Colonic mucosa (tissue), 4 donors: ENCODE measurements at places on chromosomes 11 and 22.

DNA sequence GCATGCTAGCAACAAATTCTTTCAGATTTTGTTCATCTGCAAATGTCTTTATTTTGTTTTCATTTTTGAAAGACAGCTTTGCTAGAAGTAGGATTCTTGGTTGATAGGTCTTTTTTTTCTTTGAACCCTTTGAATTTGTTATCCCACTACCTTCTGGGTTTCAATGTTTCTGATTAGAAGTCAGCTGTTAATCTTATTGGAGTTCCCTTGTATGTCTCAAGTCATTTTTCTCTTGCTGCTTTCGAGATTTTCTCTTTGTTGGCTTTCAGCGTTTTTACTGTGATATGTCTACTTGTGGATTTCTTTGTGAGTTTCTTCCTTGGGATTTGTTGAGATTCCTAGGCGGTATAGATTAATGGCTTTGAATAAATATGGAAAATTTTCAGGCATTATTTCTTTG is 27.2 kb upstream of the MS4A8 start:
- no peaks in the 10 kb centered on the region for H3K36me3 ChIP-seq
- no peak for DNase-seq
- H3K4me1 ChIP-seq: no peaks in the 10 kb centered on the region
- no peaks in the 10 kb centered on the region for H3K27me3 ChIP-seq
- no peak overlapping the region for H3K27ac ChIP-seq

- no peaks in the 10 kb centered on the region for H3K4me1 ChIP-seq
- H3K27ac ChIP-seq: no peak overlapping the region
- DNase-seq: no peak
- H3K4me3 ChIP-seq: no peak overlapping the region
- no peaks in the 10 kb centered on the region for H3K36me3 ChIP-seq
Measured at GRCh38 chr11:59552844-59553243, 41.5 kb downstream of the OR4D9 start.

DNA sequence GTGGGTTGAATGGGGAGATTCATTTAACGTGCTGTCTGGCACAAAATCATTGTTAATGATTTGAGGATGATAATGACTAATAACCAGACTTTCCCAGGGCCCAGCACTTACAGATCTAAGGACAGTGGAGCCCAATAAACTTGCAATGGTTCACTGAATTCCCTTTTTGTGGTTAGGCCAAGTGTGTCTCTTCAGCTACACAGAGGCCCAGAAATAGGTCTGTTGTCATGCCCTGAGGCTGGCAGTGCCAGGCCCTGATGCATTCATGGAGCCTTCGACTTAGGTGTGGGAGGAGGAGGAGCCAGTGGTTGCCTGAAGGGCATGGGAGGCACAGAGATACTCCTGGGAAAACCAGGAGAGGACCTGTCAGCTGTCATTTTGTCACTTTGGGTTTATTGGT is 56.1 kb downstream of the KIAA1671 start:
- no peak overlapping the region for H3K4me3 ChIP-seq
- no peaks in the 10 kb centered on the region for H3K27me3 ChIP-seq
- peaks cover 13% of the 10 kb centered on the region for H3K4me1 ChIP-seq
- DNase-seq: no peak
- no peak overlapping the region for H3K27ac ChIP-seq

DNA sequence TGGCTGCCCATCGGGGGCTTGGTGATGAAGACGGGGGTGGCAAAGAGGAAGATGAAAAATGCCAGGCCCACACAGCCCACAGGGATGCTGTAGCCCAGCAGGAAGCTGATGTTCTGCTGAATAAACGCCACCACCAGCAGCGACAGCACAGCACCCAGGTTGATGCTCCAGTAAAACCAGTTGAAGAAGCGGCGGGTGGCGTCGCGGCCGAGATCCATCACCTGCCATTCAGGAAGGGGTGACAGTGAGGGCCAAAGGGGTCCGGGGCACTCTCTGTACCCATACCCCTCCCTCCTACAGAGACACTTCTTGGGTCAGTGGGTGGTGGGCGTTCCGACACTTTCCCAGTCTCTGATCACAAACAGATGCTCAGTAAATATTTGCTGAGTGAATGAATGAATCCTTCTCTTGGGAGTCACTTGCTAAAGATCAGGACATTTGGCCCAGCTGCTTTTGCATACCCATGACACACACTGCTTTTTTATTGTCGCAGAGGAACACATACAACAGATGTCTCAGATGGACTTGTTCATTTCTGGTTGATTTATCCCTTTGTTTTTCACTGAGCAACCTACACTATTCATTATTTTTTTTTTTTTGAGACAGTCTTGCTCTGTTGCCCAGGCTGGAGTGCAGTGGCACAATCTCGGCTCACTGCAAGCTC is 5.2 kb downstream of the SLC15A3 start:
- H3K27me3 ChIP-seq: no peaks in the 10 kb centered on the region
- no peak for DNase-seq
- H3K27ac ChIP-seq: no peak overlapping the region
- H3K4me1 ChIP-seq: no peaks in the 10 kb centered on the region
- H3K4me3 ChIP-seq: no peak overlapping the region

DNA sequence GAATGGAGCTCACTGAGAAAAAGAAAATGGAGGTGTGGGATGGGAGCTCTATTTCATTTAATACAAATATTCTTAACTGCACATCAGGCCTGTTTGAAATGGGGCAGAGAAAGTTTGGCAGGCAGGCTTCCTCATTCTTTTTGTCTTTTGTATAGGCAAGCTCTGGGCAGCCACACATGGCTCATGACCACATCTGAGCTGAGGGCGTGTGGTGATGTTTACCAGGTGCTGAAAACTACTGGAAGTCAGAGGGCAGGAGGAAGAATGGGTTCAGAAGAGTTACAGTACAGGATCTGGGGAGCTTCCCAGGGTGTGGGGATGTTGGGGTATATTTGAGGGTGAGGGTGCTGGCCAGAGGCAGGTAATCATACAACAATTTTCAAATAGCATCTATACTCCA is 66.3 kb upstream of the NAV2 start:
- no peak overlapping the region for H3K4me3 ChIP-seq
- H3K4me1 ChIP-seq: no peaks in the 10 kb centered on the region
- no peak overlapping the region for H3K27ac ChIP-seq
- no peaks in the 10 kb centered on the region for H3K36me3 ChIP-seq

DNA sequence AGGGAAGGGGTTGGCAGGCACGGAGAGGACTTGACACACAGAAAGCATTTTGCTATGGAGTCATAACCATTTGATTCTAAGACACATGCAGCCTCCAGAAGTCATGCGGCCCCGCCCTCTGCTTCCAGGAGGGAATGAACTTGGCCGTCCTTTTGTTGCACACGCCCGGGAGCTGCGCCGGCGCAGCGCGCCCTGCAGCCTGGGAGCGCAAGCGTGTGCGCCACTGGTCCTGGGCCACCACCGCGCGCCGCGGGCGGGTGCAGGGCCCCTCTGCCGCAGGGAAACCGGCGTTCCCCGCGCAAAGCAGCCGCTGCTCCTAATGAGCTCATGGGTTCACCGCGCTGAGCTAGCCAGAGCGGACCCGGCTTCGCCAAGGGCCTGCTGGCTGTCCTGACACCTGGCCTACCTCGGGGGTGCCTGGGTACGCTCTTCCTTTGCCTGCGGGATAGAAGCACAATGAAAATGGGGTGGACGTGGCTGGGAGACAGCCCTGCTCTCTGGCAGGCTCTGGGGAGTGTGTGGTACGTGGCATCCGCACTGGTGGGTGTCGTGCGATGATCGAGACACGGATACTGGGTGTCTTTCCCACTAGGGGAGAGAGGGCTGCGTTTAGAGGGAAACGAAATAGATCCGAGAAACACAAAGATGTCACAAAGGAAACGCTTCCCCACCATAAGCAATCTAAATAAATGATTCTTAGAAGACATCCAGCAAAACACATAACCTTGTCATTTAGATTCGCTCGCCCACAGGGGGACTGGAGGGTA is 669 bp downstream of the MICAL3 start:
- H3K36me3 ChIP-seq: no peaks in the 10 kb centered on the region
- H3K27ac ChIP-seq: peak overlapping the region; percentile 82
- H3K4me3 ChIP-seq: peak overlapping the region; percentile 71

DNA sequence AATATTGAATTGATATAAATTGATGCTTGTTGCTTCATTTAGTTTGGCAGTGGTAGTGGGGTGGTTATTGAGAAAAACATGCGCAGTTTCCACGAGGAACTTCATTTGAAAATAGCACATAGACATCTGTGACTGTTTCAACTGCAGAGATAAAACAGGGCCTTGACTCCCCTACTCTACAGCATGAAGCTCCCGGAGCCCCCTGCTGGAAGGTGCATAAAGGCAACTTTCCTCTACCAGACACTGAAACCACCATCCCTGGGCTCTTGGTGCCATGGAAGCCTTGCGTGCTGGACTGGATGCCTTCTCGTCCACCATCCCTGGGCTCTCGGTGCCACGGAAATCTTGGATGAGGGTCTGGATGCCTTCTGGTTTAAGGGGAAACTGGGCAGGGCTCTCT is 195.9 kb downstream of the CSNK2A3 start:
- no peak for DNase-seq
- no peaks in the 10 kb centered on the region for H3K27me3 ChIP-seq
- H3K4me3 ChIP-seq: no peak overlapping the region
- no peaks in the 10 kb centered on the region for H3K4me1 ChIP-seq
- no peak overlapping the region for H3K27ac ChIP-seq

DNA sequence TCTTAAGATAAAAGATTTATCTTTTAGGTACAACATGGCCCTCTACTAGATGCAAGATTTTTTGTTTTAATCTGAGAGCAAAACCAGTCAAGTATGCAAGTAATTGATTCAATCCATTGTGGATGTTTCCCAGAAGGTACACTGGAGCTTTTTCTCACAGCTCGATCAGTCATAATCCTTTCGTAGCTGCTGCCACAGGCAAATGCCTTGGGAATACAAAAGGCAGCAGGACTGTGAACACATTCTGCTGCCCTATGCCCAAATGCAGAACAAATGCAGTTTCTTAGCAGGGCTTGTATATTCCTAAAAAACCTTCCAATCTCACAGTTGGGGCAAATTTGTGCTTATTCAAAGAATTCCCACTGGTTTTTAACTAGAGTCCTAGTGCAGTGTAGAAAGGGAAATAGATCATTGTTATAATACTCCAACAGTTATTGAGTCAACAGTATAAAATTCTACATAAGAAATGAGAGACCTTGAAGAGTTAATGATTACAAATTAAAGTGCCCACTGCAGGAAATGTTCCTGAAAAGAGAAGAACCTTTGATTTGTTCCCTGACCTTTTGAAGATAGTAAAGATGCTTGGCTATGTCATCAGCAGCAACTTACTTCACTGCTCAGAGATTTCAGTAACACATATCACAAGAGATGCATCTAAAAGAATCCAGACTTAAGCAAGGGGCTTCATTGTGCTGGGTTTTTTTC is 14.1 kb downstream of the LPXN start:
- no peak overlapping the region for H3K4me3 ChIP-seq
- H3K27me3 ChIP-seq: no peaks in the 10 kb centered on the region
- H3K36me3 ChIP-seq: no peaks in the 10 kb centered on the region
- H3K4me1 ChIP-seq: no peaks in the 10 kb centered on the region
- peak overlapping the region; percentile 58 for H3K27ac ChIP-seq

DNA sequence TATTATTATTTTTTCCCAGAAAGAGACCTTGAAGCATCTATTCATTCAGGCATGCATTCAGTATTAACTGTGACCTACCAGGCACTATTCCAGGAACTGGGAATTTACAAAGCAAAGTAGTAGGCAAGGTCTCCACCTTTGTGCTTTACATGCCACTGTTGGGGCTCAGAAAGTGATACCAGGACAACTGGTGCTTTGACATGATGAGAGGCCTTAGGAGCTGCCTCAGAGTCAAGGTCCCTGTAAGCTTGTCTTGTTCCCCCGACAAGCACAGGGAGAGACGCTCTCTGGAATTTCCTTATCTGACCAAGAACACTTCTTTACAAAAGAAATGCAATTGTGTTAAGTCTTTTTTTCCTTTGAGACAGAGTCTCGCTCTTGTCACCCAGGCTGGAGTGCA is 2.3 kb upstream of the HMOX1 start:
- peak overlapping the region; percentile 79 for H3K27ac ChIP-seq
- no peak for DNase-seq
- no peak overlapping the region for H3K4me3 ChIP-seq
- no peaks in the 10 kb centered on the region for H3K36me3 ChIP-seq

DNA sequence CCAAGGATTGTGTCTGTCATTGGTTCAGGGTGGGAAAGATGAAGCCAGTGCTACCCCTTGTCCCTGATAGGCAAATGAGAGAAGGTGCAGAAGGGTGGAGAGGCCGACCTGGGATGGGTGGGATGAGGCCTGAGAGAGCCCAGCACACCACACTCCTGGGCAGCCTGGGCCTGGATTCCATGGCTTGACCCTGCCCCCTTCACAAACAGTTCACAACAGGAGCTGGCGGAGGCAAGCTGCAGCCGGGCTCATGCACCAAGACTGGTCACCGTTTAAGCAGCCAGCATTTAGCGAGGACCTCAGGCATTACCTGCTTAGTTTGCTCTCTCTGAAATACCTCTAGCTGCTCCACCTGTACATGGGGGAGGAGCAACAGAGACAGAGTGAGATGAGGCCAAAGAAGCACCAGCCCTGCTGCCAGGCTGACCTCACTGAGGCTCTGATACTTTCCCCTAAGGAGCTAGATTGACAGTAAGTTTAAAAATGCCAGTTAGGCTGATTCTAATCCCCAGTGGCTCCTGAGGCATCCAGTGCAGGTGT is 13.5 kb downstream of the IL18BP start:
- H3K36me3 ChIP-seq: peaks cover 75% of the 10 kb centered on the region
- H3K4me3 ChIP-seq: no peak overlapping the region
- H3K27ac ChIP-seq: no peak overlapping the region
- no peaks in the 10 kb centered on the region for H3K4me1 ChIP-seq
- no peaks in the 10 kb centered on the region for H3K27me3 ChIP-seq

DNA sequence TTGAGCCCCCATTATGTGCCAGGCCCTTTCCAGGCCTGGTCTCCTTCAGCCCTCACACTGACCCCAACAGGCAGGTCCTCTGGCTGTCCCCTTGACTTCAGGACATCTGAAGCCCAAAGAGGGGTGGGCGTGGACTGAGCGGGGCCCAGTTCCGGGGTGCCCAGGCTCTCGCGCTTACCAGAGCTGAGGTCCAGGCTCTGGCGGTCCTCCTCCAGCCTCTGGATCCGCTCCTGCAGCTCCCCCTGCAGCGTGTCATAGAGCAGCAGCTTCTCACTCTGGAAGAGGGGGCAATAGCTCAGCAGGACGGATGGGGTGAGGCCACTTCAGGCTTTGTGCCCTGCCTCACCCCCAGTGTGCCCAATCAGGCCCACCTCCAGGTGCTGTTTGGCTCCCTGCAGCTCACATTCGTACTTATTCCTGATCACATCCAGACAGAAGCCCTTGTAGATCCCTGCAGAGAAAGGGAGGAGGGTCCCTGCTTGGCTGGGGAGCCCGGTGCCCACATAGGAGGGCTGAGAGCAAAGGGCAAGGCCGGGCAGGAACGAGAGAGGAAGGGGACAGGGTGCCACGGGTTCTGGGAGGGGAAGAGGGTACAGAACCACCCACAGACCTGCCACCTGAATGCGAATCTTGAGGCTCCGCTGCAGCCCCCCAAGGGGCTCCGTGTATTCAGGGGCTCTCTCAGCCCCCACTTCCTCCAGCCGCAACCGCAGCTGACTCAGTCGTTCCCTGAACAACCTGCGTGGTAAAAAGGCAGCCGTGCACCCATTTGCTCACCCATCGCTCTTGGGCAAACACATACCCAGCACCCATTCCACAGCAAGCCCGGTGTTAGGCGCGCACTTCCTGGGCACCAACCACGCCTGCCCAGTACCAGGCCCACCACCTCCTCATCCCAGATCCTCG is 4.1 kb downstream of the BRMS1 start:
- H3K4me3 ChIP-seq: no peak overlapping the region
- no peaks in the 10 kb centered on the region for H3K27me3 ChIP-seq
- no peak overlapping the region for H3K27ac ChIP-seq
- DNase-seq: no peak

GRCh38 chr22:44664149-44664548 is 37.9 kb upstream of the PRR5 start:
- no peak overlapping the region for H3K4me3 ChIP-seq
- peaks cover 13% of the 10 kb centered on the region for H3K27me3 ChIP-seq
- peak; percentile 62 for DNase-seq
- no peak overlapping the region for H3K27ac ChIP-seq
- no peaks in the 10 kb centered on the region for H3K4me1 ChIP-seq
